Activated CD4-positive, CD25-positive, alpha-beta regulatory T cell treated with anti-CD3 and anti-CD28 coated beads, Interleukin-2, amount 50 U/mL, for 16 hours (primary cell): ENCODE measurements at places on chromosomes 2 and 18.
A peak's percentile ranks its signal among the peaks of the same experiment; 100 is the strongest.

DNA sequence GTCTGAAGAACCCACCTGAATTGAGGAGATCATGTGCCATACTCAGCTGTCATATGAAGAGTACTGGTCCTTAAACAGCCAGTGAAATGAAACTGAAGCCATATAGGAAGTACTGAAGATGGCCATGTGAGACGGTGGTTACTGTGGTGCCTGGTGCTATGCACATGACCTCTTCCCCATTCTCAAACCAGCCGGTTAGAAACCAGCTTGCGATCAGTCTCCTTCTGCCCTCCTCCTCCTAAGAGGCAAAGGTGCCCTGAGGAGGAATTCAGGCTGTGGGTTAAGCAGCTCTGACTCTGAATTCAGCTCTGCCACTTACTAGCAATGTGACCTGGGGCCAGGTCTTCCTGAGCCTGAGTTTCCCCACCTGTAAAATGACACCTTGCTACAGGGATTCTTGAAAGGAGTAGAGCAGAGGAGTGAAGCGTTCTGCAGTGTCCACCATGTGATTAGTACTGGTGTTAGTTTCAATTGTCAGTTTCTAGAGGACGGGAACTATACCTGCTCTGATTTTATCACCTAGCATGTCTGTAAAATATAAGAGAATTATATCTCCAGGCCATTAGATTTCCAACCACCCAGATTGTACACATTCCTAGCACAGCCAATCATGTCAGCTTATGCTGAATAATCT is 5.1 kb downstream of the FECH start:
- DNase-seq, result no peak

- no peak for DNase-seq
These were observed 26.5 kb downstream of the RAX start for GRCh38 chr18:59246796-59247195.

- no peak for DNase-seq
These were observed 3.6 kb downstream of the VIL1 start for GRCh38 chr2:218422403-218423086.

- DNase-seq, result no peak
These were observed 132.3 kb downstream of the TTC32 start for GRCh38 chr2:19769513-19769912.

DNA sequence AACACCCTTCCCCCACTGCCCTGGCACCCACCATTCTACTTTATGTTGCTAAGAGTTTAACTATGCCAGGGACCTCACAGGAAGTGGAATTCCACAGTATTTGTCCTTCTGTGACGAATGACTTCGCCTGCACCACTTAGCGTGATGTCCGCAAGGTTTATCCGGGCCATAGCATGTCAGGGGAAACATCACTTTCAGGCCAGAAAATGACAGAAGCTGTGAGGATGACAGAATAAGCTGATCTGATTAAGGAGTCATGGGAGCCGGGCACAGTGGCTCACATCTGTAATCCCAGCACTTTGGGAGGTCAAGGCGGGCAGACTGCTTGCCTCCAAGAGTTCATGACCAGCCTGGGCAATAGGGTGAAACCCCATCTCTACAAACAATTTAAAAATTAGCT is 248.8 kb downstream of the EIPR1 start:
- no peak for DNase-seq

DNA sequence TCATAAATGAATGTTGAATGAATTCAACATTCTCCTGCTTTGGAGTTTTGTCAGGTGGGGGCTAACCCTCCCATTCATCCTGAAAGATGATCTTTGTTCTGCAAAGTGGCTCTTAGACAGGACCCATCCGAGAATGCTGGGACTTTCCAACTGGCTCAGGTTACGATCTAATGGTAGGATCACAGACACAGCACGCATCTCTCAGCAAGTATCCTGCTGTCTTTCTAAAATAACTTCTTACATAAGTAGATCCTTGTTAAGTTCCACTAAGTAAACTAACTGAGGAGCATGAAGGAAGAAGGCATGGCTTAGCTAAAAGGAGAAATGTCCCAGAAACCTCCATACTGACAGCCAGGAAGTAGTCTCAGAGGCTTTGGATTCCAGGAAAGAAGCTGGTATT is 23.7 kb downstream of the CYP27A1 start:
- no peak for DNase-seq

- no peak for DNase-seq
These were observed 93.7 kb upstream of the MYCN start for GRCh38 chr2:15846626-15847025.

DNA sequence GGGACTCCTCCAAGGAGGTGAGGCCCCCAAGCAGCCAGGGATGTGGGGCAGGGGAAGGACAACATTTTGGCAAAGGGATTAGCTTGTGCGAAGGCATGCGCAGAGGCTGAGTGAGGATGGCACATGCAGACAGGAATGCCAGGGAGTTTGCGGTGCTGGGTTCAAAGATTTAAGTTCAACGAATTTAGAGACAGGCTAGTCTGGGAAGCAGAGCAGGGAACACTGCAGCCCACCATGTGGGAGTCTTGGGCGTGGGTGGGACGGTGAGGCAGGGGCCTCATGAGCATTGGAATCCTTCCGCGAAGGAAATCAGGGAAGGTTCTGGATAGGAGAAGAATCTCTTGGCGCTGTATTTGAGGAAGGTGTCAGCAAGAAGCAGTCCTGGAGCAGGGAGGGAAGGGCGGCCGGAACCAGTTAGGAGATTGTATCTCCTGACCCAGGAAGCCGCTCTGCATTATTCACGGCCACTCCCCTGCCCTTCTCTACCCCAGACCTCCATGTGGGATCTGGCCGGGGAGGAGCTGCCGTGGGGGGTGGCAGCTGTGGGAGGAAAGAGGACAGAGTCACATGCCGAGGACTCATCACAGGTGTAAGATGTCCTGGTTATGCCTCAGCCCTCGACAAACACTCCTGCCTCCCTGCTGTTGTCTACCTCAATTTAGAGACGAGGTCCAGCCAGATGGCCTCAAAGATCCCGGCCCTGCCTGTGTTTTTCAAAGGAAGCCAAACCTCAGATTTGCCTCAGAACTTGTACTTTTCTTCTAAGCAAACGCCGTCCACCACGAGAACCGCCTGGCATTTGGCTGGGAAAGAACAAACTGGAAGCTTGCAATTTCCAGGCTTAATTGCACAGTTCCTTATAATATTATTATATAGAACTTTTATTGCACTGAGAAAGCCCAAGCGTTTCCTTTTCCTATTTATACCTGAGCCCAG is 123.7 kb upstream of the SMAD2 start:
- no peak for DNase-seq

DNA sequence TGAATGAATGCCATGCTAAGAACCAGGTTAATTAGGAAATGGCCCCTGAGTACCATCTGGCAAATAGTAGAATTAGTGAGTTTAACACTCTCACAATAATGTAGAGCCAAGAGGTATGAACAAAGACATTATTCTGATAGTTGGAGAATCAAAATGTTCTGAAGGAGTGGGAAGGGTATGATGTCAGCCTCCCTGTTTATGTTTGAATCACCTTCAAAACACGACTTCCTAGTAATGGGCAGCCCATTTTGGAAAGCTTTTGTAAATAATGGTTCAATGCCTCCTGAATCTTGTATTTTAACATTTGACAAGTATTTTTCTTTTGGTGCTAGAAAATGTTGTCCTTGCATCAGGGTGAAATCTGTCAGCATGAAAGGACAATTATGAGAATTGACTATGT is 108.3 kb downstream of the DSEL start:
- DNase-seq, result no peak

DNA sequence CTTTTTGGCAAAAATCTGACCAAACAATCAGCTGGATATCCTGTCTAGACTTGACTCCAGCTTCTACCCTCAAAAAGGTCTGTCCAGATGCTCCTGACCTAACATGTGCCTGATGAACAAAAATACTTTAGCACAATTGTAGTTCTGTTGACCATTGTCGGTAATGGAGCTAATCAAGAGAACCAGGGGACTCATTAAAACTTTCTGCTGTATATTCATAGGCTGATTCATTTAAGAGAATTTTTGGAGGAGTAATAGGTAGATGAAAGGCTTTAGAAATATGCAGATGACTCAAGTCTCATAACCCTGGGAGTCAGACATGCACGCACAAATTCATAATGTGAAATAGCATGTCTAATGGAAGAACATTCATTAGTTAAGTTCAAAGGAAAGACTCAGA is 514.2 kb downstream of the TXNL1 start:
- DNase-seq, result no peak

DNA sequence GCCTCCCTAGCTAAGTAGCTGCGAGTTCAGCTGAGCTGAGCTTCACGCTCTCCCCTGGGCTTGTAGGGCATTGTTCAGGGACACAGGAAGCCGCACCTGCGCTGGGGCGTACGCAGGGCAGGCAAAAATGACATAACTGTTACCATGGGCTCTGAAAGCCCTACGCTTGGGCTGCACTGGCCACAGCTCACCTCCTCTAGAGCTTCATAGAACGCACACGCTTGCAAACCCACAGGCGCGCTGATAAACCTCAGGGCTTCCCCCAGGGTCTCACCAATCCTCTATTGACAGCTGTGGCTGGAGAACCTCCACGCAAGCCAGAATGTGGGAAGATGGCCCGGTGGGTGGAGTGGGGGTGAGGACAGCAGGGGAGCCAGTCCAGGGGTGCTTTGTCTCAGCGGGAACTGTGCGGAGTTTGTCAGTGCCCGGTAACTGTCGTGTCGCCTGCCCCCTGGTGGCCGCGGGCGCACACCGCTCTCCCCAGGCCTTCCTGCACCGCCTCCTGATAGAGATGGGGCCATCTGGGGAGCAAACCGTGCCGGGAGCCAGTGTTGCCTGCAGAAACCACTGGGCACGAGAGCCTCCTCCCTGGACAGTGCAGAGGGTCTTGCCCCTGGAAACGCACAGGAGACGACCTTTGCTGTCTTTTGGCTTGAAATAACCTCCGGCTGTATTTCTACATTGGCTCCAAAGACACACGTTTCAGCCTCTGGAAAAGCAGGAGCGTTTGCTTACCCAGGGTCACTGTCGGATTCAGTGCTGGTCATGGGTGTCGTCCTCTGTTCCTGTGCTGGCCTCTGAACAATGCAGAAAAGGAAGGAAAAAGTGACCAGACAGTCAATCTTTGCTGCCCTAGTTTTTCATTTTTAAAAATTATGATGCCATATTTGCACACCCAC is 17.0 kb upstream of the CIDEA start:
- peak; percentile 38 for DNase-seq

DNA sequence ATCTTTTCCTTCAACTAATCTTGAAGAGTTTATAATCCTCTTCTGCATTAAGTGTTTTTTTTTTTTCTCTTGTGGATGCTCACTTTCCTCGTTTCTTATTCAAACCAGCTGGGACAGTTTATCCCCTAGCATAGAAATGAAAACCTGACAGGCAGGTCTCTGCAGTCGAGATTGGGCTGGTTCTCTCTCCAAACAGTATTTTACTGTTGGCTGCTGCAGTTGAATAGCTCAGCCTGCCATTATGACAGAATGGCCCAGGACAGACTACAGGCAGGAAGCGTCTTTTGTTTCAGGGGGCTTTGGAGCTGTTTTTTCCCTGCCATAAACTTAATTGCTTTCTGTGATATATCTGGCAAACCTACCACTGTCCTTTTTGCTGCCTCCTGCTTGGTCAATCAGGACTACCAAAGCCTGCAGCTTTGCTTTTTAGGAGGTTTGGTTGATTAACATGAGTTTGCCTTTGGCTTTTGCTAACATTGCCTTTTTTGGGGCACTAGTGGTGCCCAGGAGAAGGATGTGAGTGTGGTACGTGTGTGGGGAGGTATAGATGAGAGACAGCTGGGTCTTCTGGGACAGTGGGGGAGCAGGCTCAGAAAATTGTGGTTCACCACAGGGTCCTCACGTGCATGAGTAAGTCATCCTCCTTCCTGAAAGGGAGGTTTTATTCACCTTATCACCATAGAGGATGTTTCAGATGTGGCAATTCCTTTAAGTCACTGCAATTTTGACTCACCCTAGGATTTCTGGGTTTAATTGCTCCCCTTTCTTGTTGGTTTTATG is 128.7 kb downstream of the LYPD6B start:
- DNase-seq, result no peak

GRCh38 chr2:42999391-42999841 is 207.0 kb upstream of the HAAO start:
- no peak for DNase-seq

DNA sequence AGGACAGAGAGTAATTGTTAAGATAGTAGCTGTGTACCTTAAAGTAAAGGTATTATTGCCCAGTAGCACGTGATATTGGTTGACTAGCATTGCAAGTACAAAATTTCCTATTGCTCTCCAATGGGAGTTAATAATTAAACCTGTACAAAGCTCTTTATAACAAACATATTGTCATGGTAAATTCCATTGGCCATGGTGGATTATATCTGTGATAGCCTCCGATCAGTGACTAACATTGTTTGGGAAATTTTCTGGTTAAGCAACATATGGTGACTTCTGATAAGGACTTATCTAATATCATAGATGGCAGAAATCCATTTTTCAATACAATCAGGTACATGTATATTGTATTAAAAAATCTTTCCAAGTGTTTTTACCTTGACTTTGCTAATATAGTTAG is 360.8 kb downstream of the DCC start:
- DNase-seq, result no peak

DNA sequence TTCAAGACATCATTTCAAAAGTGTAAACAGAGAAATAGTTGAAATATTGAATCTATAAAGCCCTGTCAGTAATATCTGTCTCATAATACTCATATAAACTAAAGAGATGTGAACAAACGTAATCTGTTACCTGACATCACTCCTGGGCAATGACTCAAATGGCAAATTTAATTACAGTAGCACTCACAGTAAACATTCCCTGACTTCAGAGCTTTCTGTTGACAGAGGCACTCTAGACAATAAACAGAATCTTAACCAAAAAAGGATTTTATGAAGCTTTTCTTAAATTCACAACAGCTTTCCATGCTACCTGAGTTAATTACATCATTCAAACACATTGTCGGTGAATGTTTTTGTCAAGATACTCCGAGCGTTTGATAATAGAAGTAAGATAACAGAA is 128.1 kb upstream of the PDE1A start:
- DNase-seq, result no peak
